ENCODE measurements at places on chromosomes 5 and 9.

DNA sequence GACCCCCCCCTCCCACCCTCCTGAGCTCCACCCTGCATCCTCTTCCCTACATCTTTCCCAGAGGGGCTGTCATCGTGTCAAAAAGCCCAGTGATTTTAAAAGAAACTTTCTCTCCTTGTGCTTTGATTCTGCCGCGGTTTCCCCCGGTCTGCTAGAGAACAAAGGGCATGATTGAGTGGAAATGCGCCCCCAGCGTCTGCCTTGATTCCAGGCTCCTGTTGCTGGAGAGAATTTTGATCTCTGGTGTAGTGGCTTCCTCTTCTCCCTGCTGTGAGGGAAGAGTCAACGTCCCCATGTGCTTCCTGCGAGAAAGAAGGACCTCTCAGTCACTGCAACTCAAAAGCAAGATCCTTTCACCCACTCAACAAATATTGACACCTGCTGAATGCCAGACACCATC is 61.9 kb upstream of the RAPGEF1 start:
- no peak for DNase-seq

DNA sequence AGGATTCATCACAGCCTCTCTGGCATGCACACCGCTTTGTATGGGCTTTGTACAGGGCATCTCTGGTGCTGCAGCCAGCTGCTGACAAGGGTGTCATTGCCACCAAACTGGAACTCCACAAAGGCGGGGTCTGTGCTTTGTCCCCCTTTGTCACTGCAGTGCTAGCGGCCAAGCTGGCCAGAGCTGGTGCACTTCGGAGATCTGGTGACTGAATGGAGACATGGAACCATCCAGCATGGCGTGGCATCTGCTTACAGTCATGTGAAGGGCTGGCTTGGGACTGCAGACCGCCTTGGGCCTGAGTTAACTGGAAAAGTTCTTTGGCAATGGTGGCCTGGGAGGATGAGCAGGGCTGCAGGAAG is 18.7 kb upstream of the COL5A1 start:
- no peak for DNase-seq

- no peak for DNase-seq
Measured at GRCh38 chr9:71891557-71892189, 19.3 kb downstream of the ABHD17B start.

GRCh38 chr9:104417296-104417695 is 86.8 kb upstream of the OR13F1 start:
- no peak for DNase-seq

DNA sequence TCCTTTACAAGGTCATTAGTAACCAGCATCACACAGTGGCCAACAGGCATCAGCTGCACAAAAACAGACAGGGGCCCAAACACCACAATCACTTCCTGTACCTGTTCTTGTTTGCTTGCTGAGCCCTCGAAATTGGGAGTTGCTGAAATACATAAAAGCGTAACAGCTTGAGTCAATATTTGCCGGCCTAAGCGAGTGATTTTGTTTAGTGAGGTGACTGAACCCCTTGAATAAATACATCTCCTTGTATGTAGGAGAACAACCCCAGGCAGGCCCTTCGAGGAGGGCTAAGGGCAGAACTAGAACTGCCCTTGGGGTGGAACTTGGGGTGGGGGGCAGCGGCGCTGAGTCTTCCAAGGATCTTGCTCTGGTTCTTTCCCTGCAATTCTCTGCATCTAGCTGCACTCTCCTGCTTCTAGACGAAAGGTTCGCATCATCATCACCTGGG is 502.5 kb downstream of the RASEF start:
- no peak for DNase-seq

- no peak for DNase-seq
Measured at GRCh38 chr5:65999061-65999723, 72.8 kb downstream of the ERBIN start.

- no peak for DNase-seq
Measured at GRCh38 chr9:91179237-91180138, 182.2 kb downstream of the AUH start.

- DNase-seq, result peak; percentile 87
Measured at GRCh38 chr5:38468202-38468673, 88.2 kb downstream of the LIFR start.
